SK-N-DZ (cell line): ENCODE measurements at places on chromosomes 1 and 21.

DNA sequence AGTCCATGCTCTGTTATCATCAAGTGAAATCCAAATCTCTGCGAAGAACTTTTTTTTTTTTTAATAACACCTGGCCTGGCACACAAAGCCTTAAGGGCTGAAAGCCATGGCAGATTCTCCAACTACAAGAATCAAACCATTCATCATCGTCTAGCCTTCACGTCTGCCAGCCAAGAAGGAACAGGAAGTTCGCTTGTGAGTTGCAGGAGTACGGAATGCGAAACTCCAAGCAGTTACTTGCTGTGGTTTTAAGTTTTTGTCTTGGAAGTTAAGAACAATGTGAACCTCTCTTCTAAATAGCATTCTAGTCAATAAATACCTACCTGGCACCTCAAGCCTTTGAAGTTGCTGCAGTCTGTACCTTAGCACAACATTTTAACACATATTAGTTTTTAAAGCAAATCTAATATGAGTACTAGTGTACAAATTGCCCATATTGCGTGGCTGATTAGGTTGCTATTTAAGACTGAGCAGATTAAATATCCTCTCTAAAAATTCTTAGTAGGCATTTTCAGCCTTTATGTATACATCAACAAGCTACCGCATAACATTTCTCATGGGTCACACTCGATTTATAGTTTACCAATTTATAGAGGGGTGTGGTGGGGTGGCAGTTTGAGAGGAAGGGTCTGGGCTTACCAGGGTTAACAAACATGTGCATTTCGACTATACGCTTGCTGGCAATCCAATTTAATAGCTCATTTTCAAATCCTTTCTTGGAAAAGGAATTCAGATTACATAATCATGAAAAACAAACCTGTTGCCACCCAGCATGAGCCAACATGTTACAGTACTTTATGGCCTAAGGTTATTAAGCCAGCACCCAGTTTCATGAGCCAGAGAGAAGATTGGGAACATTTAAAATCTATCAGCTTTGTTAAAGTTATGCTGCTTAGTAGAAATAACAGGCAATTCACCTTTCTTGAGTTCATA lies 22.2 kb upstream of the PTPN14 start:
- DNase-seq = no peak

- no peak for DNase-seq
Measured at GRCh38 chr1:179142889-179143299, 61.0 kb downstream of the TOR3A start.

DNA sequence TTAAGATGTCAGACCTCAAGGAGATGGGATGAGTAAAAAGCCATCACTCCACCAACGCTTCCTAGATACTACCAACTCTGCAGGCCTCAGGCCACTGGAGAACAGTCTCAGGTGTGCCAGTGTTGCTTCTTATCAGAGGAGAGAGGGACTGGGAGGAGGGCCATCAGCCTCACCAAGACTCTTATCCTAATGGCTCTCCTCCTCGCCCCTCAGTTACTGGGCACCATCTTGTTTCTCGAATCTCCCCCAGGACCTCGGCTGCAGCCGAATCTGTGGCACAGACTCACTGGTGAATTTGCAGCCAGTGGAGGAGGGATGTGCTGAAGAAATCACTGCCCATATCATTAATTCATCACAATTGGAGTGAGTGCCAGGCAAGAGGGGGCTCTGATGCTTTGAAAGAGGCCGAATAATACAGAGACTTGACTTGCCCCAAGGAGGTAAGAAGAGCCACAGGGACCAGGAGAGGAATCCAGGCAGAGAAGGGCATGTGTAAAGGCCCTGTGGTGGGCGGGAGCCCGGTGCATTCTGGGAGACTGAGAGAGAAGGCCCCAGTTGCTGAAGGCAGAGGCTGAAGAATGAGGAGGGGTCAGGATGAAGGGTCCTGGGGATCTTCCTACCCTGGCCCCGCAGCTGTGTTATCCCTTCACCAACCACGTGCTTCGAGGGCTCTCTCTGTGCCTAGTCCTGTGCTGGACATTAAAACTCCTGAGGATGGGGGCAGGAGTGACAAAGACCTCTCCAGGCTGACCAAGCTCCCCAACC lies 129.8 kb downstream of the PTPRU start:
- DNase-seq = no peak

DNA sequence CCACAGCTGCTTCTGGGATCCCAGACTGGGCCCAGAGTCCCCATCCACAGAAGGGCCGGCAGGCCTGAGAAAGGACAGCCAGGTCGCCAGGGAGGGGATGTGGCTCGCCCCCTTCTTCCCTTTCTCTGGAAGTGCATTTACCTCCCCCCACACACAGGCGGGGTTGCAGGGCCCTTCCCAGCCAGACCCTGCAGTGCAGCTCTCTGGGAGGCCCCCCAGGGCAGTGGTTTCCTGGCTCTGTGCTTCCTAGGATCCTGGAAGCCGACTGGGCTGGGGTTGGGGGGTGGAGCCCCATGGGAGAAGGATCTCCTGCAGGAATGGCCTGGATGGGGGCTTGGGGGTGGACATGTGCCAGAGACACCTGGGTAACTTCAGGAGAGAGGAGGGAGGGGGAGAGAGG lies 4.2 kb upstream of the COL6A1 start:
- DNase-seq = peak; percentile 77

DNA sequence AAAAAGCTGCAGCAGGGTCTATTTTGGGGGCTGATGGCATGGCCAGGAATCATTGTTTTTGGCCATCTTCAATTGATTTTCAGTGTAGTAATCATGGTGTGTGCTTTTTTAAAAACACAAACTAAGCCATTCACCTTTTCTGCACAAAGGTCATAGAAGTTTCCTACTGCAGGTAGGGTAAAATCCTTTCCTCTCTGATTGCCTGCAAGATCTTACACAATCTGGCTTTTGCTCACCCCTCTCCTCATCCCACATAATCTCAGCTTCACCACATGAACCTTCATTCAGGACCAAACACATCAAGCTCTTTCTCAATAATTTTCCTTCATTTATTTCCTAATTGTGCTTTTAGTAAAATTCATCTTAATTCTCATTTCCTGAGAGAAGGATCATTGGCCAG lies 38.3 kb upstream of the GBP5 start:
- no peak for DNase-seq
